ENCODE measurements at places on chromosomes 4 and X.

DNA sequence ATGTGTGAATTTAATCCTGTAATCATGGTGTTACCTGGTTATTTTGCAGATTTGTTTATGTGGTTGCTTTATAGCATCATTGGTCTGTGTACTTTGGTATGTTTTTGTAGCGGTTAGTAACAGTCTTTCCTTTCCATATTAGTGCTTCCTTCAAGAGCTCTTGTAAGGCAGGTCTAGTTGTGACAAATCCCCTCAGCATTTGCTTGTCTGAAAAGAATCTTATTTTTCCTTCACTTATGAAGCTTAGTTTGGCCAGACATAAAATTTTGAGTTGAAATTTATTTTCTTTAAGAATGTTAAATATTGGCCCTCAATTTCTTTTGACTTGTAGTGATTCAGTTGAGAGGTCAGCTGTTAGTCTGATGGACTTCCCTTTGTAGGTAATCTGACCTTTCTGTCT lies 1096.1 kb upstream of the SLIT2 start:
- no peak for ATAC-seq

GRCh38 chr4:175790083-175790482 lies 22.0 kb downstream of the GPM6A start:
- ATAC-seq, result no peak

DNA sequence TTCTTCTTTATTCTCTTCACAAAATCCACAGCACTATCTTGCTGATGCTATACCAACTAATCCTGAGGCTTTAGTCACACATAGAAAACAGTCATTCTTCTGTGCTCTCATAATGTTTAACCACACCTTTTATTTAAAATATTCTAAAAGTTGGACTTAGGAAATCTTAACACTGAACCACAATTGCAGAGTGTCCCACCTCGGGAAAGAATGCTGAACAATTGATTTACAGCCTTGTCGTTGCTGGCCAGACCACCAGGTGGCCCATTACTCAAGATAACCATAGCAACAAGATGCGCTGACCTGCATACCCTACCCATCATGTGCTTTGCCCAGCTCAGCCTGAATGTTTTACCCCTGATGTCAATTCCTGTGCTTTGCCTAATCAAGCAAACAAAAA lies 100.8 kb downstream of the ARSJ start:
- ATAC-seq, result peak; percentile 92

DNA sequence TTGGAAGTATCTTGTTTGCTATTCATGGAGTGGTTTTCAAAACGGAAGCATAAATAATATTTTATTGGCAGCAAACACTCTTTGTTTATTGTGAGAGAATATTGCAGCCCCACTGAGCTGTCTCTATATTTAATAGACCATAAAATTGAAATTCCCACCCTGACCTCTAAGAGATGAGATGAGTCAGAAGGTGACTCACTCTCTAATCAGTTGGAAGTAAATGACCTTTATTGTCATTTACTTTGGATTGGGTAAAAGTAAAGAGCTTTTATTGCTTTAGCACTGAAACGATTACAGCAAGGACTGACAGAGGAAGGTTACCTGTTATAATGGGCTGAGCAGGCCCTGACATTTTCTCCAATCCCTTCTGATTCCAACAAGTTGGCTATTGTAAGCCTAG lies 55.0 kb downstream of the SYTL5 start:
- peak; percentile 83 for ATAC-seq

- ATAC-seq, result no peak
Observed at GRCh38 chrX:39017077-39017476, 215.8 kb downstream of the MID1IP1 start.

DNA sequence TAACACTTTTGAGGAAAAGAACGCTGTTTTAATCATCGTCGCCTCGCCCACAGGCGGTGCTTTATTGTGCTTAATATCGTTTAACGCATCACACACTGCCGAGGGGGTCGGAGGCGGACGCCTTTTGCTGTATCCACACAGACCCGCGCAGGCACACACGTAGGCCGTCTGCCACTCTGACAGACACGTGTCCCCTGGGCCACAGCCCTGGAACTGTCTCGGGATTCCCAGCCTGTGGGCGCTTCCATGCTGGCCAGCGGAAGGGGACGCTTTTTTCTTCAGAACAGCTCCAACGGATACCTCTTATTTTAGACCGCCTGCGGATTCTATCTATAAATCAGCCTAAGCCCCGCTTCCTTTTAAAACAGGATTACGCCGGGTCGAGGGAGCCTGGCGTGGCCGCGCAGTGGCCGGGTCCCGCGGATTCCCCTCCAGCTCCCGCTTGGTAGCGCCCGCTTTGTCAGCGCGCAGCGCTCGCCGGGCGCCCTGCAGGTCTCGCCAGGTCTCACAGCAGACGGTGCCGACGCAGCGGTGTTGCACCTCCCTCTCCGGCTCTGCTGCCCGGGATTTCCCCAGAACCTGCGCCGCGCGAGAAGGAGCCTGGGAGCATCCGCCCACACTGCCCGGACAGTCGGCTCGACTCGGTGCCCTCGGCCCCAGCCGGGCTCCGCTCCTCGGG lies at the start of gene NOCT:
TSS of gene NOCT (plus strand) at position 513 of the 679 bp plus-strand sequence. CDS start 201 bp downstream, outside the sequence.
- ATAC-seq, result peak; percentile 82

DNA sequence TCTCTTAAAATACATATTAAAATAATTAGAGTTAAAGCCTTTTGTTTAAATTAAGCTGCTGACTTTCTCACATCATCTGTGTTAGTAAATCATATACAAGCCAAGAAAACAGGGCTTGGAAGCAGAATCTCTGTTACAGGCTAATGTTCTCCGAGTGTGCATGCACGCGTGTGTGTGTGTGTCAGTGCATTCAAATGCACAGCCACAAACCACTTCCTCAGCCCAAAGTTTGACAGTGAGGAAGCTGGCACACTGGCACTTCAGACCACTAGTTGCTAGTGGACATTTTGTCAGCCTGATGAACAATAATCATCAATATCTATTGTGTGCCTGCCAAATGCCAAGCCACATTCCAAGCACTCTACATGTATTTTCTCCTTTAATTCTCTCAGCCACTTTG lies 5.6 kb downstream of the MAOB start:
- ATAC-seq, result no peak

DNA sequence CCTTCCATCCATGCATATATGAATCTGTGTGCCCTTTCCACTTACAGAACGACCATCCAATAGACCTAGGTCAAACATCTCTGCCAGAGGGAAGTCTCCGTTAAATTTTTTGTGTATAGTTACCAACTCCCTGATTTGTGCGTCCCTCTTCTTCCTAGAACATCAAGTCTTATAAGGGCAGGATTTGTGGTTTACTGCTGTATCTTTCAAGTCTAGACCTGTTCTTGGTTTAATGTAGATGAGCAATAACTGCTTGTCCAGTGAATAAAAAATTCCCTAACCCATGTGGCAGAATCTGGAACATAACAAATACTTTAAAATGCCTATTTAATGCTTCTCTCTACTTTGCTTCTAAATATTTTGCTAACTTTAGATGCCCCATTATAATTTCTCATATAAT lies 988.8 kb downstream of the RAPGEF2 start:
- ATAC-seq, result no peak

DNA sequence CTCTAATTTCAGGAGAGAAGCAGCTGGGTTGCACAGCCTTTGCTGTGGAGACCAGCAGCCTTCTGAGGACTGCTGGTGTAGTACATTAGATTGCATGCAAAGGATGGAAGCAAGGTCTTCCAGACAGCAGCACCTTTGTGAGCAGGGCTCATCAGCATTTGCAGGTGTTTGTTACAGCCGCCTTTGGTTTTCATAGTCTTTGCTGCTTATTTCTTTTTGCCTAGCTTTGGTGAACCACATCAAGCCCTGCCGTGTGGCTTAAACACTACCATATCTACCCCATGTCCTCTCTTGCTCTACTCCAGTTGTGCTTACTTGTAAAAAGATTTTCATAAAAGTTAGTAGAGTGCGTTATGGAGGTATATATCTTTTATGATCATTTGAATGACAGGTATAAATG lies 57.5 kb downstream of the MTM1 start:
- ATAC-seq, result no peak

DNA sequence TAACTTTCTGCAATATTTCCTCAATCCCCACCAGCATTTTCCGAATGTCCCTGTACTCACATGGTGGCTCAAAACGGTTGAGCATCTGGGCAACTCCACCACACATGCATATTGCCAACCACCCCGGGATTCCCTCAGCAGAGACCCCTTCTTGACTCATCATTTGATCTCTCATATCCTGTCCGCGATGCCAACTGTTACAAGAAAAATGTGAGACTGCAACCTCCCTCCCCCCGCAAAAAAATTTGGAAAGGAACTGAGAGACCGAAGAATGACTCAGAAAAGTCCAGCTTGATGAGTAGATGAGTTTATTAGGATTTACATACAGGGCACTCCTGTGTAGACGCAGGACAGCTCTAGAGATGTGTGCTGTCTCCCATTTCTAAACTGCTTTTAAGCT lies 561.4 kb downstream of the ZIC3 start:
- no peak for ATAC-seq

DNA sequence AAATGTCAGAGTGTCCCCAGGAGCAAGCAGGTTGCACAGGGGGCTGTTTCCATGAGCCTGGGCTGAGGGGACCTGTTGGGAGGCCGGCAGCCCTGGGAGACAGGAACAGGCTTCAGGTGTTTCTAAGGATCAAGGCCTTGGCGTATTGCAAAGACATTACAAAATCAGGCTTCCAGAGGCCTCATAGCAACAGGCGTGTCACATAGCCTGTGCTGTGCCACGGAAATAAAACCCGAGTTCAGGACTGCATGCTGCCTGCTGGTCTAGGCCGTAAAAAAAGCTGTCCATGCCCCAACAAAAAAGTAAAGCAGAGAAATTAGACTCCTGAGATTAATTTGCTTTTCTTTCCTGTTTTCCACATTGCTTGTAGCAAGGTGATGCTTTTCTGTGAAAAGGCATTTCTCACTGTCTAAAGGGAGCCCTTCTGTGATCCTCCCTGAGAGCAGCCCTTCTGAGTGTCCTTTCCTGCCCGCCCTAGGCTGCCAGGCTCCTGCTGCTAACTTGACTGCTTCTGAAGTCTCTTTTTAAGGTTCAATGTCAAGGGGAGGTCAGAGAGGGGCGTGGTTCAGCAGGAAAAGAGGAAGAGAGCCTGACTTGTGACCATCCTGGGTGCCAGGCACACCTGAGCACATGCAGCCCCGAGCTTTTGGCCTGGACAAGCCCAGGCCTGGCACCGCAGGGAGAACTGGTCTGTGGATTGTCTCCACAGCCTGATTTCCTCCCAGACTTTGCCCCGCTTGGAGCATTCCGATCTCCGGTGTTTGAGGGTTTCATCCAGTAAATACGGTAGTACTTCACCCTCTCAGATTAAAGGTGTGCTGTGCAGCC lies 21.3 kb downstream of the SHROOM2 start:
- ATAC-seq, result no peak

Measured in motor neuron (in vitro differentiated cells).